ENCODE measurements at places on chromosomes 5 and 9.

DNA sequence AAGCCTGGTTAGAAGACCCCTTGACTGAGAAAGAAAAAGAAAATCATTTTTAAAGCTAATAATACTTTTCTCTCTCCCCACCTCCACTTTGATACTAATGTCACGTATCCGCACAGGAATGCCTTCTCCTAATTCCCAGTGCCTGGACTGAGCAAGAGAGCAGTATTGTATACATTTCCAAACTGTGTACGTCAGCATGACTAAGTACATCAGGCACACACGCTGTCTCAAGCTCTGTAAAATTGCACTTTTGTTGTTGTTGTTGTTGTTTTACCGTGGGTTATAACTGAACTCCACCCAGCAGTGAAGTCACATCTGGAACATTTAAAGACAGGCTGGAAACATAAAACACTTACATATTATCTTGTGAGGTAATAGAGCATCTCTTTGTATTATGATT is 407.6 kb downstream of the DNAH5 start:
- DNase-seq, result no peak

DNA sequence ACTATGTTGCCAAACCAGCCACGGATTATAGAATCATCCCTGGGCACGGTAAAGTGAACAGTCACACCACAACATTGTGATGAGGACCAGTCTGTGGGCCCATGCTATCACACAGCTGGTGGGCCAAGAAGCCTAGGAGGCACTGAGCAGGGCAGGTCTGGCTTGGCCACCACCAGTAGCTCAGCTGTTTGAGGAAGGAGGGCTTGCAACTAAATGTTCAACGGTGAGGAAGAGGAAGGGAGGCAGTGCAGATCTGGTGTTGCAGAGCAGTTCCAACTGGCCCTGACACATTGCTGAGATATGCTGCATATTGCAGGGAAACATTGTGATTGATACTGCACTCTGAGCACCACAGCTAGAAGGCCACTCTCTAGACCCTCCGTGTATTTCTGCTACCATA is 77.9 kb upstream of the ATG10 start:
- DNase-seq, result no peak

- DNase-seq, result no peak
Observed at GRCh38 chr5:173922527-173922926, 34.4 kb downstream of the CPEB4 start.

- no peak for DNase-seq
Observed at GRCh38 chr5:138711811-138712210, 41.4 kb upstream of the CTNNA1 start.

DNA sequence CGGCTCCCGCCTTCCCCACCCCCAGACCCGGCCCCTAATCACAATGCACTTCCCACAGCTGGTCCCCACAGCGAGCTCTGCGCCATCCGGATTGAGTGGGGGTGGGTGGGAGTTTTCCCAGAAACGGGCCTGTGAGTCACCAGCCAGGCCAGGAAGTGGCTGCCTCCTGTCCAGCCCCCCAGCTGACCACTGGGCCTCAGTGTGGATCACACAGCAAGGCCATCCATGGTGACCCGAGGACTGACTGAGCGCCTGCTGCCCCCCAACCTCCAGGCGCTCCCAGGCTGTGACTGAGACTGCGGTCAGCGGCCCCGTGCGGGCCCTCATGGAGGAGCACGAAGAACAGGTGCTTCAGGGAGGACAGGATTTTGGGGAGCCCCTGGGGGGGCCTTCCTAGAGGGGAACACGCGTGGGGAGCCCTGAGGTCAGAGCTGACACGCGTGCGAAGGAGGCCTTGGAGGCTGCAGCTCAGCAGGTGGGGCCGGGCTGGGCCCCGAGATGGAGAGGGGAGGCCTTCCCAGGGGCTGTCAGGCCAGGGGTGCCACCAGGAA is 48.3 kb upstream of the EGFL7 start:
- no peak for DNase-seq

DNA sequence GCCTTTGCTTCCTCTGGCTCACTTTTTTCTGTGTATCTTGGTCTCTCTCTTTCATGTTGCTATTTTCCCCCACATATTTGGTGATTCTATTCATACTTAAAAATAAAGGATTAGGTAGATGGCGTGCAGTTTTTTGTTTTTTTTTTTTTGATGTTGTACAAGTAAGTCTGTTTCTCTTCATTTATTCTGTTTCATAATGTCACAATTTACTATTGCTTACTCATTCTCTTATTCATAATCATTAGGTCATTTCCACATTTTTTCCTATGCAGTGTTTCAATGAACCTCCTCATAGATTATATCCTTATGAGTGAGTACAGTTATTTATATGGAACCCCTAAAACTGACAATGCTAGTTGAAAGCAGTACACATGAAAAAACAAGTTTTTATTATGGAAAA is 136.3 kb downstream of the APBA1 start:
- no peak for DNase-seq

DNA sequence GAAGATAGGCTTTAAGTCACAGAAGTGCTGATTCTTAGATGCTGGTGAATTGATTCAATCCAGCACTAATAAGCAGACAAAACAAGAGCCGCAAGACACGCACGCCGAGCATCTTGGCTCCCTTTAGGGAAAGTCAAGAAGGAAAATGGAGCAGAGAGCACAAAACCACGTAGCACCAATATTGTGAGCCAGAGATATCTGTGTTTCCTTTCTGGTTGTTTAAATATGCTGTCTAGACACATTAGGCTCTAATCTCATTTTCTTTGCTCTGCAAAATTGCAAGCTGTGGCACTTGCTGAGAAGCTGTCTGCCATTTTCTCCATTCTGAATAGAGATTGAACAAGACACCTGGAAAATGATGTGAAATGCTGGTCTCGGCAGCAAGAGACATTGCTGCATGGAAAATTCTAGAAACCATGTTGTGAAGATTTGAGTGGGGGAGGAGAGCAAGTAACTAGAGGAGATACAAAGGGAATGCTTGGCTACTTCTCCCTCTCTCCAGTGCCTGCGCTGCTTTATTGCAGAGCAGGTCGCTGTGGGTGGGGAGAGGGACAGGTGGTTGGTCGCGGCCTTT is 336.3 kb downstream of the MED10 start:
- DNase-seq, result no peak

- DNase-seq, result no peak
Observed at GRCh38 chr5:37520811-37521210, 141.7 kb downstream of the WDR70 start.

DNA sequence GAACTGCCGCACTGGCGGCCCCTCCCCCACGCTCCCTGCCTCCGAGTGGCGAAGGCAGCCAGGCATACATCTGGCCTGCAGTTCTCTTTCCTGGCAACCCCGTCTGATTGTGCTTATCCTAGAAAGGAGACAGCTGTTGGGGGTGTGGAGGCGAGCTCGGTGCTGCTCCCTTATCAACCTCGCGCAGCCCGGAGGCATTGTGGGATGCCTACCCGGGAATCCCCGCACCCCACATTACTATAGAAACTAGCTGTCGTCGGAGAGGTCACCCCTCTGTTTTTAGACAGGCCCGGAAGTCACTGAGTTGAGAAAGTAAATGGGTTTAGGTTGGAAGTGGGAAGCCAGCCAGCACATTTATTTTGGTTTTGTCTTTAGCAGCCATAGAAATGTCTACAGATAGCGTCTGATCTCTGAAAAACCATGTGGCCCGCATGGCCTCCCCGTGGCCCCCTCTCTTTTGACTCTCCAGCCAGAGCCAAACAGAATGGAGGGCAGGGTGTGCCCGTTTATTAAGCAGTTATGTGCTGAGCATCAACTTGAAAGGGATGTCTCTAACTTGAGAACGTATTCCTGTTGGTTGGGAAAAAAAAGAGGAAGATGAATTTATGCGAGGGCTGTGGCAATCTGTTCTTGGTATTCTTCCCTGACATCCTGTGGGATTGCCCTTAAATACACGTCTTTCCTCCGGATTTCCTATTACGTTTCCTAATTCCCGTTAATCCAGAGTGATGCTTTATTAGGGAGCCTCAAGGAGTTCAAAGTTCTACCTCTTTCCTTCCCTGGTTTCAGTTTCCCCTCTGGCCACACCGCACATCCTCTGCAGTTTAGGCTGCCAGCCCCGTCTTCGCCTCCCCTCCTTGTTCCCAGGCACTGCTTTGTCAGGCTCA is 3.9 kb downstream of the STC2 start:
- DNase-seq, result no peak

GRCh38 chr9:136204838-136205706 is at the start of gene LHX3:
Gene LHX3 (minus strand): TSS chr9:136205128. CDS start chr9:136205012, 116 bp downstream.
- DNase-seq, result peak; percentile 68

- DNase-seq, result no peak
Observed at GRCh38 chr5:69084195-69084594, 9.6 kb upstream of the SLC30A5 start.

GRCh38 chr5:93601802-93602155 is 18.8 kb downstream of the NR2F1 start:
- DNase-seq, result no peak

GRCh38 chr9:35675204-35675603 is 1.5 kb downstream of the CA9 start:
- DNase-seq, result no peak

- no peak for DNase-seq
Observed at GRCh38 chr9:680106-680505, 161.4 kb upstream of the DMRT1 start.

GRCh38 chr5:170223360-170223759 is 9.4 kb upstream of the C5orf58 start:
- DNase-seq, result no peak

DNA sequence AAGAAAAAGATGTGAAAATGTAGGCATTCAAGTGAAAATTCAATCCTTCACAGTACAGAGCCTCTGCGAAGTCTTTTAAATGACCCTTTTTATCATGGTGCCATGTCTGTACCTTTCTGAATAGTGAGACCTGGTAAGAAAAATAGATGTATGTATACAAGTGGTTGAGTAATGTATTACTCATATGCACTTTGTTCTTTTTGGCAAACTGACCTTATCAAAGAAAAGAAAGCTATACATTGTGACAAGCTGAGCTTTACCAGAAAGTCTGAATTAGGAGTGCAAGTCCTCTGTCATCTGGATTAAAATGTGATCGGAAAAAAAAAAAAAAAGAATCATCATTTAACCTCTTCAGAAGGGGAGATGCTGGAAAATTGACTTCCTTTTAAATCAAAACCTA is 356.4 kb upstream of the CCNH start:
- no peak for DNase-seq

GRCh38 chr9:133351908-133352634 is 4.1 kb downstream of the RPL7A start:
- DNase-seq, result peak; percentile 56

DNA sequence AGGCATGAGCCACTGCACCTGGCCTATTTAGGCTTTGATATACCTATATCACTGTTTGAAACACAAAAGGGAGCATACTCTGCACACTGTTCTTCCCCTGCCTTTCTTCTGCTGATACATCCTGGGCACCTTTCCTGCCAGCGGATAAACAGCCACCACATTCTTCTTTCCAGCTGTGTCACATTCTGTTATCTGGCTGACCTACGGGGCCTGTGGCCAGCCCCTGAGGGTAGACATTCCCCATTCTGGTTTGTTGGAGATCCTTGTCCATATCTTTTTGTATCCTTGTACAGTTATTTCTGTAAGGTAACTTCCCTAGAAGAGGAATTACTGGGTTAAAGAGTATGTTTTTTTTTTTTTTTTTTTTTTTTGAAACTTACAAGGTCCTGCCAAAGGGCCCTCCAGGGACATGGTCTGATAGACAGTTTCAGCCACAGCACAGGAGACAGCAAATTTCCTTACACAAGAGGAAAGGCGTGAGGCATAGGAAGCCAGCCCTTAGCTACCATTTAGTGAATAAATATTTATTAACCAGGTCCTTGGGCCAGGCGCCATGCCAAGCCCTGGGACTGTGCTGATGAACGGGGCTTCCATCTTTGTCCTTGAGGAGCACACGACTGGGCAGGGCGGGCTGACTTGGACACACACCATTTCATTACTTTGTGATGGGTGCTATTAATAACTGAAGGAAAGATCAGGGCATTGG is 57.8 kb downstream of the ERGIC1 start:
- DNase-seq, result no peak

DNA sequence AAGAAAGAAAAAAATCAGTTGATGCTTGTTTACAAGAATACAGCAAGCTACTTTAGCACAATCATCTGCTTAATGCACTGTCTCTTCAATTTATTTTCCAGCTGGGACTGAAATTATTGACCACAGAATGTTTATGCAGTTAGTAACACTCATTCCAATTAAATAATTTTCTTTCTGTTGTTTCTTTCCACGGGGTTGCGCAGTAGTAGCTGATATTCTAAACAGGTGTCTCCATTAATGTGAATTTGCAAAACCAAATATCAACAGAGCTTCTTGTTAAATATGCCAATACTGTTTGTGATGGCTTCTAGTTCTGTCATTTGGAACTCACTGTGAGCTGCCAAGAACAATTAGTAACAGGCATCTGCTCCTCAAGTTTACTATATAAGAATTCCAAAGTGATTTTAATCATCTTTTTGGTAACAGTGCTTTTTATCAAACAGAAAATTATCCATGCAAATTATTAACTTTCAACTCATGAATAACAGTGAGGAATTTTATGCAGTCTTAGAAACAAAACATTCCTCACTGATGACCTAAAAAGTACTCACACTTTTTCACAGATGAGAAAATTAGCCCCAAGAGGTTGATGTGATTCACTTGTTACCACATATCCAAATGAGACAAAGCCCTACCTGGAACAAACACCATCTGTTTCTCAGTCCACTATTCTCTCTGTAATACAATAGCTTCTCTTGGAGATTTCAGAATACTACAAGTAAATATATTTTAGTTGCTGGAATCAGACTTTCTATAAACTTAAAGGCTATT is 567.6 kb upstream of the RGMB start:
- DNase-seq, result no peak

- DNase-seq, result peak; percentile 33
Observed at GRCh38 chr5:51380603-51381207, 2.5 kb upstream of the ISL1 start.

- DNase-seq, result no peak
Observed at GRCh38 chr9:87874304-87874623, 8.4 kb upstream of the SPATA31E1 start.

GRCh38 chr5:56631719-56632118 is 183.6 kb upstream of the MAP3K1 start:
- no peak for DNase-seq

- DNase-seq, result no peak
Observed at GRCh38 chr5:81805086-81805485, 54.2 kb upstream of the SSBP2 start.

DNA sequence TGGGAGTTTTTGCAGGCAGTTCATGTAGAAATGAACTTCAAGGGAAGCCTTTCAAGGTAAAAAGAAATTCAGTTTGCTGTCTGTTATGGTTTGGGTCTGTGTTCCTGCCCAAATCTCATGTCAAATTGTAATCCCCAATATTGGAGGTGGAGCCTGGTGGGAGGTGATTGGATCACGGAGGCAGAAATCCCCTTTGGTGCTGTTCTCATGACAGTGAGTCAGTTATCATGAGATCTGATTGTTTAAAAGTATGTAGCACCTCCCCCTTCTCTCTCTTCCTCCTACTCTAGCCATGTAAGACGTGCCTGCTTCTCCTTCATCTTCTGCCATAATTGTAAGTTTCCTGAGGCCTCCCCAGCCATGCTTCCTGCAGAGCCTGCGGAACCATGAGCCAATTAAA is 341.4 kb downstream of the ARHGEF28 start:
- no peak for DNase-seq
